ENCODE measurements at places on chromosomes 1 and 21.
A peak's percentile ranks its signal among the peaks of the same experiment; 100 is the strongest.

GRCh38 chr21:34888569-34889319, 160.4 kb downstream of the RUNX1 start:
- peak; percentile 97 for DNase-seq

DNA sequence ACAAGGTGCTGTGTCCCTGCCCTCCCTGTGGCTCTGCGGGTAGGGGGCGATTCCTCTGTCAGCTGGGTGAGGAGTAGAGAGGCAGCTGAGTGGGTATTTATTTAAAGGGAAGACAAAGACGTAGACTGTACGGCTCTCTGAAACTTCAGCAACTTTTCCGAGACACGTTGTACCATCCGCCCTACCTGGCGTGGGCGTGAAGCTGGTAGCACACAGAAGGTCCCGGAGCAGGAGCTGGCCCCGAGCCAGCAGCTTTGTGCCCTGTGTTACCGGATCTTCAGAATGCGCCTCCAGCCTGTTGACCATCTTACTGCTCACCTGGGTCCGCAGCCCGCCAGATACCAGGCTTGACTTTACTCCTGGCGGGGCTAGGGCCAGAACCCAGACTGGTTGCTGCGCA, 34.9 kb downstream of the PRKCZ start:
- no peak for DNase-seq

DNA sequence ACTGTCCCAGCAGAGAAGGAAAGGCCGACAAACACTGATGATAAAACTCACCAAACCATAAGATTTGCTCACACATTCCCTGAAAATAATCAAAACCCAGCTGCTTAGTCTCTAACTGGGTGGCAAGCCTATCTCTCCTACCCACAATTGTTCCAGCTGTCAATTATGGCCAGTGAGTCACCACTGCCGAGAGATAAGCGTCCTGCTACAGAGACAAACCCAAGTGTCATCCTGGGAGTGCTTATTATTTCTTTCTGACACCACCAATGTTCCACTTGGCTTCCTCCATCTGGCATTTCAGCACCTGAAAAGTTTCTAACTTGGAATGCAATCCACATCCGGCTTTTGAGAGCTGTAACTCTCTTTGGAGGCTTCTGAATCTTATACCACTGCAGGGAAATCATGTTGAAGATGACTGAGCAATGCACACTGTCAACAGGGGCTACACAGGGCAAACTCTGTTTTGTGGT, 51.5 kb upstream of the VAV3 start:
- peak; percentile 75 for DNase-seq

DNA sequence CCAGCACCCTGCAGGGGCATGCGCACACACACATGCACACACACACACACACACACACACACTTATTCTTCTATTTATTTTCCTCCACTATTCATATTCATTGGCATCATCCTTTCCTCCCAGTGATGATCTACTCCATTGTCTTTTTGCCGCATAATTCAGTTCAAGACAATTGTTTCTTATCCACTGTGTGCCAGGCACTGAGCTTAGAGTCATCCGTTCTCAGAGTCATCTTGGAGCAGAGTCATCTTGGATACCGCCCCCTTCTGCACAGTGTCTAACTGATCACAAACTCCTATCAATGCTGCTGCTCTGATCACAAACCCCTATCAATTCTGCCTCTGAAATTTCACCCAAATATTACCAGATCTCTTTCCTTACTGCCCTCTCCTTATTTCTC, 102.8 kb upstream of the PROX1 start:
- no peak for DNase-seq

DNA sequence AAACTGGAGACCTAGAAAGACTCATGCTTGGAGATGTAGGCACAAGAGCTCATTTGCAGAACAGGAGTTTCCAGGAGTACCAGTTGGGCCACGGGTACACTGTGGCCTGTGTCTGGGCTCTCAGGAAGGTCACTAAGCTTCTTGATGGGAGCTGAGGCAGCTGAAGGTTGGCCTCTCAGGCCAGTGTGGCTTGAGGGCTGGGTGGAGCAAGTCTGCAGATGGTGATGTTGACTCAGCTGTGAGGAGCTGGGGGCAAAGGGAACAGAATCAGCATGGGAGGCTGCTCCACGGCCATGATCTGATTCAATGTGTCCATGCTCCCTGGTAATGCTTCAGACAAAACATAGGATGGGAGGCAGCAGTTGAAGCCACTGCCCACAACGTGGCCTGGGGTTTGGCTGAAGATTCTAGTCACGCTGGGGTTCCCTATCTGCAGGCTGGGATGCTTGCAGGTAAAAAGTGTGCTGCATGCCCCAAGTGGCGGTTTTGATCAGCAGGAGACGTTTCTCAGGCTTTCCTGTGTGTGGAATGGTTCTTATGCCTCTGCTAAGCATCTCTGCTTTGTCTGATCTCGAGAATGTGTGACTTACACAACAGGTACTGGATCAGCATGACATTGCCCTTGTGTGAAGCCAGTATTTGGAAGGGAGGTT, 15.4 kb upstream of the TENT5C start:
- DNase-seq = no peak

- peak; percentile 45 for DNase-seq
Measured at GRCh38 chr1:35807614-35808449, at the start of gene AGO4. AGO4 (plus strand) TSS chr1:35808016; CDS start chr1:35808417, 401 bp downstream.

- no peak for DNase-seq
Measured at GRCh38 chr1:196690582-196690981, 38.7 kb downstream of the CFH start.

DNA sequence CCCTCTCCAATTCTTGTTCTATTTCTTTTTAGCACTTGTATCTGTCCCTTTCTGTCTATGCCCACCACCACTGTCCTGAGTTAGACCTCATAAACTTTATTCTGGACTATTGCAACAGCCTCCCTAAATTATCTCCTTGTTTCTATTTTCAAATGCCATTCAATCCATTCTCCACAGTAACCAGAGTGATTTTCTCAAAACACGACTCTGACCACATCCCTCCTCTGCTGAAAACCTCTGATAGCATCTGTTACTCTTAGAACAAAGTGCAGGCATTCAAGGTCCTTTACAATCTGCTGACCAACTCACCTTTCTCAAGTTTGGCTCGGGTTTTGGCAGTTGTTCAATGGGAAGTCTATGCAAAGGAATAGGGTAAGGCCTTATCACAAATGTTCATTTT, 22.8 kb upstream of the GPX7 start:
- no peak for DNase-seq

DNA sequence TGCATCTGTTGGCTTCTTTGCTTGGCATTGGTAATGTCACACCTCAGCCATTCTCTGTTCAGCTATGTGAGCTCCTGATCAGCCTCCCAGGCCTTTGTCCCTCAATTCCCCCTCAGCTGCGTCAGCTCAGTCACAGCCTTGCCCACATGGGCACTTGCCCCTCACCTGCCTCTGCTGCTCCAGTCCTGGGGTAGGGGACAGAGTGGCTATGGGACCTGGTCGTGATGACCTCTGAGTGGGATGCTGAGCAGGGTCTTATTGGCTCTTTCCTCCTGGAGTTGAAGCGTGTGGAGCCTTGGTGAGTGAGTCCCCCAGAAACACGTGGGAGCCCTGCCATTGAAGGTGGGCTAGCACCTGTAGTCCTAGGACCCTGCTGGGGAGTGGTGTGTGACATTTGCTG, 61.4 kb upstream of the TLR5 start:
- DNase-seq = no peak

DNA sequence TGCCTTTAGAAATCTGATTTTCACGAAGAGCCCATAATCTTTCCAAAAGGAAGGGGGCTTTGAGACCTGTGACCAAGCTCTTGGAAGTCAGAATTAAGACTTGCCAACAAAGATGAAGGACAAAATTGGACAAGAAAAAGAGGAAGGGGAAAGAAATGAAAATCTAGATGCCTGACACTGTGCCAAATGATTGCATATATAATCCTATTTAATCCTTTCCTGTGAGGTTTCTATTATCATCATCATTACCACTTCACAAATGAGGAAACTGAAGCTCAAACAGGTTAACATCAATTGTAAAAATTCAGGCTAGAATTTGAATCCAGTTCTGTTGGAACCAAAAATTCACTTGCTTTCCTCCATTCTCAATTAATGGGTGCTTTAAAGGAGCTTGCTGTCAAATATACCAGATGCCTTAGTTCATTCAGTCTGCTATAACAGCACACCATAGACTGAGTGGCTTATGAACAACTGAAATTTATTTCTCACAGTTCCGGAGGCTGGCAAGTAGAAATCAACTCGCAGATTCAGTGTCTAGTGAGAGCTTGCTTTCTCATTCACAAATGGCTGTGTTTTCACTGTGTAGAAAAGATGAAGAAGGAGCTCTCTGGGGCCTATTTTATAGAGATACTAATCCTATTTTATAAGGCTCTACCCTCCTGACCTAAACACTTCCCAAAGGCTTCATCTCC, 197.5 kb upstream of the ST6GALNAC5 start:
- no peak for DNase-seq

DNA sequence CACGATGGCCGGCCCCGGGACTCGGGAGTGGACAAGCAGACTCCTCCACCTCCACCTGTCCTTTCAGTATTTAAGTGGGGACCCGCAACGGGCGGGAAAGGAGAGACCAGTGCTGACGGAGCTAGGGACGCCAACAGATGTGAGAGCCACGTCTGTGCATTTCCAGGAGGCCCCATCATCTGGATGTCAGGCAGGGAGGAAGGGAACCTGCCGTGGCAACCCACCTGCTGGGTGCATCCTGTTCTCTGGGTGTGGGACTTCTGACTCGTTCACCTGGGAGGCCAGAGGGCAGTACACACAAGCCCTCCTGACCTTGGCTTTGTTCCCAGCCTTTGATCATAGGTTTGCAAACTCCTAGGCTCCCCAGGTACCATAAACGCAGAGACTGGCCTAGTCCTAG, 5.6 kb upstream of the PCBP3 start:
- DNase-seq = no peak

DNA sequence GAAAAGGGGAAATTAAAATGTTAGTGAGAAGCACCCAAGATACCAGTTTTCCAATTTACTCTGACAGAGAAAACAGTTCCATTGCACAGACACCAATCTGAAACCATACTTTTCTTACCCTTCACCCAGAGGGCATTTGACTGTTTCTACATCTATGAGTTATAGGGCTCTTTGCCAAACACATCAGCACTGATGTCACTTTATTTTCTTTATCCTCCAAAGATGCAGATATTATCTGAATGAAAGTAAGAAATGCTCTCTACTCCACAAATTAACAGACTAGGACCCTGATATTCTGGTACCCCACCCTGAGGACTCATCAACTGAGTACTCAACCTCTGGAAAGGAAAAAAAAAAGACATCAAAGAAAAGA, 24.2 kb upstream of the PEX19 start:
- no peak for DNase-seq

DNA sequence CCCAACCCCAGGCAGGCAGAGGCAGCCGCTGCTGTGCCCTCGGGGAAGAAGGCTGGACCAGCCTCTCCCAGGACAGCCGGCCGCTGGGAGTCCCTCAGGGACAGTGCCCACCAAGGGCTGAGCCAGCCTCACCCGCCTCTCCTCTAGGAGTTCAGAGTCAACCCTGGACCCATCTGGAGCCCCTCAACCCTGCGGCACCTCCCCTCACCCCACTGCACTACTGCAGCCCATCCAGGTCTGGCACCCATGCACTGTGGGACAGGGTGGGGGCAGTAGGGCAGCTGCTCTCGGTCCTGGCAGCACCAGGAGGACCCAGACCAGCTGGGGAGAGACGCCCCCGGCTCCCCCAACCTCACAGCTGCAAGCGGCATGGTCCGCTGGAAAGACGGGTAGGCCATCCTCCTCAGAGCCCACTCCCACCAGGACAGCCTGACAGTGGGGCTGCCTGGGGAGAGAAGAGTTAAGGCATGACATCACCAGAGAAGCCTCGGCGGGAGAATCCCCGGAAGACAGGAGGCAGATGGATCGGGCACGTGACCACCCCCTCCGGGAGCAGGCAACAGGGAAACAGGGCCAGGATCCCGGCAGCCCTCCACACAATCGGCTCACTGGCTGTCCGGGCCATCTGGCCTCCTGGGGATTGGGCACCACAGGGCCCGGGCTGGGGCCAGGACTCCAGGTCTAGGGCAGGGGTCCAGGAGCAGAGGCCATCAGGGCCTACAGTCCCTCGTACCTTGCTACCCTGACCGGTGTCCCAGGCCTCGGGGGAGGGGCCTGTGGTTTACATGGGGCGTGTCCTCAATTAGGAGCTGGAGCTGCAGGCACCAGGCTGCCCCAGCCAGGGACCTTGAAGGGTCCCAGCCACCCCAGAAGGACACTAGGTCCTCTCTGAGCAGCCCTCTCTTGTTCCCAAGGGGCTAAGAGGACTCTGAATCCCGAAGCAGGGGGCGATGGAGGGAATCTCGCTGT, 3.1 kb downstream of the ACAP3 start:
- peak; percentile 82 for DNase-seq

GRCh38 chr1:25526753-25527152, 16.7 kb upstream of the LDLRAP1 start:
- no peak for DNase-seq

GRCh38 chr1:53369034-53369750, 41.3 kb upstream of the LRP8 start:
- DNase-seq = no peak

All from fibroblast of skin of right quadriceps (primary cell).